Stimulated activated CD4-positive, alpha-beta T cell treated with anti-CD3 and anti-CD28 coated beads, Interleukin-12 subunit alpha, Interleukin-12 subunit beta, amount 100 ng/mL, for 24 hours (primary cell): ENCODE measurements at places on chromosomes 6 and 20.

DNA sequence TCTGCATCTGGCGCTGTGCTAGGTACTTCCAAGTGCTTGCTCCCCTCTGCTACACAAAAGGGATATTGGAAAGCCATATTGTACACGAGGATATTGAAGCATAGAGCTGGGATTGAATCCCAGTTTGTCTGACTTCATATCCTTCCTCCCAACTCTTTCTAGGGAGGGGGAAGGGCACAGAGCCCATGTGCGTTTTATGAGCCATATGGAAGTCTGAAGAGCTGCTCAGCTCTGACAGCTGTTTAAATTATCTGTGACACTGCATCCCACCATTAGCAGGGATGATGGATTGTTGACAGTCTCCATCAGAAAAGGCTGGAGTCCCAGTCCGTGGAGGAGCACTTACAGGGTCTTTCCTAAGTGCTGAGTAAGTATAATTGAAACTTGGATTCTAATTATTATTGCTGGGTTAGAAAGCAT lies 18.4 kb downstream of the TIAM2 start:
- no peak for DNase-seq

DNA sequence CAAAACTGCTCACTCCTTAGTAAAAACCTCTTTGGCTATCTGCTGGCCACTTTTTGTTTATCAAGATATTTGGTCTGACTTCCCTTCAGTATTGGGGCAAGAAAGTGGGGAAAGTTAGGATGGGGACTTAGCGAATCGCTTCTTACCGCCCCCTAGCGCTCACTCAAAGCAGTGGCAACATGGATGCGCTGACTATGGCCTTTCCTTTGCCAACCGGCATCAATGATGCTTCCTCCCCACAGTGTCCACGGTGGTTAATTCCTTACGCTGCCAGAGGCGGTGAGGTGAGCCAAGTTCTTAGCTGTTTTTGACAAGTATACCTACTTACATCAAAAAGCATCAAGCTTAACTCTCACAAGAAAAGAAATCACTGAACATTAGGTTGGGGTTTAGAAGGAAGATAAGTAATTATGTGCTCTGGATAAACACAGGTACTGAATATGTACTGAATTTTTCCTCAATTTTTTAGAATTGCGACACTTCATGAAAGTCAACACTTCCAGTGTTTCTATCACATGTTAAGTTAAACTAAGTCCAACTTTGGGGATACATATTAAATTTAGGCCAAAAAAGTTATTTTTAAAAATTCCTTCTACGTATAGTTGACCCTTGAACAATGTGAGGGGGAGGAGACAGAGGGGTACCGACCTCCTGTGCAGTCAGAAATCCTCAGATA lies 86.7 kb downstream of the GMDS start:
- DNase-seq, result peak; percentile 5

GRCh38 chr20:50330504-50331313 lies 140.1 kb downstream of the CEBPB start:
- no peak for DNase-seq

GRCh38 chr20:37090407-37090806 lies 5.4 kb downstream of the RBL1 start:
- DNase-seq, result no peak

GRCh38 chr6:82040405-82041221 lies 206.9 kb downstream of the IBTK start:
- DNase-seq, result no peak

- no peak for DNase-seq
Measured at GRCh38 chr20:4335722-4336121, 320.4 kb upstream of the RNF24 start.

DNA sequence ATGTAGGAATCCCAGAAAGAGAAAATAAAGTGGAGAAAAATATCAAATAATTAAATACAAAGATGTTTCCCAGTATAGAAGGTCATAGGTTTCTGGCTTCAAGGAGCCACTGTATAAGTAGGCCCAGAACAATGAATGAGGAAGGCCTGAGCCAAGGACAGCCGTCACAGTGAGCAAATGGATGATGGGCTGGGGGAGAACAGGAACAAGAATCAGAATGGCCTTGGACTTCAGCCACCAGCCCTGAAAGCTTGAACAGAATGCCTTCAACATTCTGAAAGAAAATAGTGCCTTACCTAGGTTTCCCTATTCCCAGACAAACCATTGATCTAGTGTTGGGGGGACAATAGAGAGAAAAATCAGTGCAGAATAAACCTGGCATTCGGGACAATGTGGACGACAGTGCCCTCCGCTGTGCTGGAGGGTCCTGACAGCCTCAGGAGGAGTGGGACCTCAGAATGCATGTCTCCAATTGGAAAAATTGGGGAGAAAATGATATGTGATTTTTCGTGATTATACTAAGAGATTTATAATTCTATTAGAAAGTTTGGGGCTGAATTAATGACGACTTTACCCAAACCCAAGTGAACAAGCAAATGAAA lies 333.9 kb upstream of the AGPAT4 start:
- no peak for DNase-seq

- DNase-seq, result peak; percentile 62
Measured at GRCh38 chr6:26232940-26233648, 131.9 kb upstream of the BTN3A2 start.

GRCh38 chr6:138287144-138287955 lies 69.1 kb upstream of the PBOV1 start:
- peak; percentile 33 for DNase-seq

GRCh38 chr6:12973386-12973785 lies 256.8 kb downstream of the PHACTR1 start:
- no peak for DNase-seq

GRCh38 chr6:129605095-129605494 lies 104.9 kb downstream of the ARHGAP18 start:
- DNase-seq, result no peak

DNA sequence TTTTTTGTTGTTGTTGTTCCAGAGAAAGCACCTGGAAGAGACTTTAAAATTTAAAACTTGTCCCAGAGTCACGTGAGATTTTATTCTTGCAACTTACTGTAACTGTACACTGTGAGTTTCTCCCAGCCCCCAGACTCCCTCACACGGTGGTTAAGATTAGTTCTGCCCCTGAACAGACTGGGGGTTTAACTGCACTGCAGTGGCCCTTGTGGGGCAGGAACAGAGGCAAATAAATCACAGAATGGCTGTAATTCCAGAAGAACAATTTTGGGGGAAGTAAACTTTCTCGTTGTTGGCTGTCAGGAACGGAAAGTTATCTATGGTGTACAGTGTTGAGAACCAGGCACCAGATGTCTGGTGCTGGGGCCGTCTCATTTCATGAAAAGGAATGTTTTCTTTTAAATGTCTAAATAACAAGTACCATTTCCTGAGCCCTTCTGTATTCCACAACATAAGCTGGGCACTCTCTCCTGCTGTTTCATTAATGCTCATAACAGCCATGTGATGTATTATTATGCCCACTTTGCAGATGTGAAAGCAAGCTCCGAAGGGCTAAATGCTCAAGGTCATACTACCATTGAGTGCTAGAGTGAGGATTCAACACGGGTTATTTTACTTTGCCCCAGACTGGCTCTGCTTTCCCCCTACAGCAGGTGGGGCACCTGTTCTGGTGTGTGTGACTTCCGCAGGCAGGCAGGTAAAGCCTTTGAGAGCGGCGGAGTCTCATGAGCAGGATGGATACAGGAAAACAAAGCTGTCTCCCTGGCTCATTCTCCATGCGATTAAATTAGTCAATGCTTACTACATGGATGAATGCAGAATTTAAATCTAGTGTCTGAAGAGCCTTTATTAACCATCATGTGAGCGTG lies 30.5 kb downstream of the CNKSR3 start:
- no peak for DNase-seq

DNA sequence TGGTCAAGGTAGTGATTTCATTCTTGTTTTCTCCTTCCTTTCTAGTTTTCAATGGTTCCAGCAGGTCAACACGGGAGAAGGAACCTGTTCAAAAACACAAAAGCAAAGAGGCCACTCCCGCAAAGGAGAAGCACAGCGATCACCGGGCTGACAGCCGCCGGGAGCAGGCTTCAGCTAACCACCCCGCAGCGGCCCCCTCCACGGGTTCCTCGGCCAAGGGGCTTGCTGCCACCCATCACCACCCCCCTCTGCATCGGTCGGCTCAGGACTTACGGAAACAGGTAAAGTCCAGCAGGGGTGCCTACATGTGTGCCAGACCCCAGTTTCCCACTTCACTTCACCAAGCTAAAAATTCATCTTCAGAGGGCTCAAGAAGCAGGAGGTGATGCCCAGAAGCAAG lies 175.6 kb downstream of the DTNBP1 start:
- no peak for DNase-seq

DNA sequence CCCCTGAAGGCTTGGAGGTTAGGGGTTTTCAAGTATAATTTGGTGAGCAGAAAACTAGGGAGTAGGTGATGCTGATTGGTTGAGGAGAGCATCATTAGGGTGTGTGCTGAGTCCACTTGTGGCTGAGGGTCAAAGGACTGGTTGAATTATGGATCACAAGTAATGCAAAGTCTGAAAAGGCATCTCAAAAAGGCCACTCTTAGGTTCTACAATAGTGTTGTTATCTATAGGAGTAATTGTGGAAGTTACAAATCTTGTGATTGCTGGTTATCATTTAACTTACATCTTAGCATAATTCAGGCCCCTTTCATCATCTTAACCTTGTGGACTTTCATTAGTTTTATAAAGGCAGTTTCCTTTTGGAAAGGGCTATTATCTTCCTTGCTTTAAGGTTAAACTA lies 60.8 kb downstream of the UBR2 start:
- no peak for DNase-seq

- DNase-seq, result no peak
Measured at GRCh38 chr6:69796073-69796641, 653 bp downstream of the LMBRD1 start.

GRCh38 chr6:170124150-170124549 lies 166.7 kb downstream of the DLL1 start:
- no peak for DNase-seq

GRCh38 chr6:90497411-90497810 lies 89.5 kb downstream of the MAP3K7 start:
- DNase-seq, result no peak

DNA sequence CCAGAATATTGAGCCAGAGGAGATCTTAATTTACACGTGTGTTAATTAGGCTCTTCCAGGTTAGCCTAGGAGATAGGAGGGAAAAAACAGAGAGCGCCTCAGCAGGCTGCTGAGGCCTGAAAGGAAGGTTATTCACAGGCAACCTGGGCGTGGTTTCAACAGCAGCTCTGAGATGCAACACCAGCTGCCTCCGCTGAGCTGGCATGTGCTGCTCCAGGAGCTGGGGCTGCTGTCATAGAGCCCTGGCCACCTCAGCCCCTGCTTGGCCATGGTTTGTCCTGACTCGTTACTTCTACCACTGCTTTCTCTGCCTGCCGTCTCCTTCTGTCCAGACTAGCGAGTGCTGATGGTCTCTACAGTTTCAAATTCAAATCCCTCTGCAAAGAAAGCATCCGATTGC lies 32.4 kb upstream of the RPP40 start:
- DNase-seq, result no peak

- DNase-seq, result no peak
Measured at GRCh38 chr6:40714576-40715564, 127.7 kb upstream of the LRFN2 start.

- DNase-seq, result no peak
Measured at GRCh38 chr6:16129623-16130401, 926 bp downstream of the MYLIP start.

DNA sequence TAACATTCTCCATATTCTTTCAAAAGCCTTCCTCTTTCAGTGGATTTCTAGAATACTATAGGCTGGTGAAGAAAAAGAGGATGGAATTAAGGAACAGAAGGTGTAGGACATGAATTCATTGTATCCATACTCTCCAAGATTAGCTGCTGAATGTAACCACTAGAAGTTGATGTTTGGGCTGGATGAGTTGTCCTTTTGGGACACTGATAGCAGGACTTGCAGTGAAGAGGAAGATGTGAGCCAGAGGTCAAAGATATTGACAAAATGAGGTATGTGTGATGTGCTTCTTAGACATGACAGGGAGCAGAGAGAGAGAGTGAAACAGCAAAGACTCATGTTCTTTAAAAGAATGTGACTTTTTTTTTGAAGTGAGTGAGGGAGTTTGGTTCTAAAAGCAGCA lies 134.3 kb upstream of the MAN1A1 start:
- DNase-seq, result no peak

DNA sequence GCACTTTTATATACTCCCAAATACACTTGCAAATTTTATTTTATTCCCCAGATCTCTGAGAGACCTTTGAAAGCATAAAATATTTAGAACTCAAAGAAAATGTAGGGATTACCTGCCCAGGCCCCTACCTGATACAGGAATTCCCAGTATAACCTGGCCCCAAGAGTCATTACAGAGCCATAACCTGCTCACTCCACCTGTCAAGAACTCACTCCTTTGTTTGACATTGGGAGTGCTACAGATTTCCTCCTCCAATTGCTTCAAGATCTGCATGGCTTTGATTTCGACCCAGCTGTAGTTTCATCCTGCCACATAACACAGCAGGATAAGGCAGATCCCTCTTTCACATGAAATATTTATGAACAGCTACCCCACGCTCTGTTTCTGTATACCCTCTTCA lies 96.1 kb upstream of the SLC2A12 start:
- no peak for DNase-seq
